ENCODE measurements at places on chromosomes 7 and 10. TPM values are rescaled to one million over a fixed set of nuclear protein-coding genes. Genes with fewer than 3 reads are reported as not detected.
A peak's percentile ranks its signal among the peaks of the same experiment; 100 is the strongest.

GRCh38 chr7:38021892-38022291 lies 101.5 kb downstream of the EPDR1 start:
- no peaks in the 10 kb centered on the region for H3K36me3 ChIP-seq
- no peak for DNase-seq
- H3K4me1 ChIP-seq = no peaks in the 10 kb centered on the region
- H3K27me3 ChIP-seq = no peaks in the 10 kb centered on the region
- H3K27ac ChIP-seq = no peak overlapping the region

- no peaks in the 10 kb centered on the region for H3K27me3 ChIP-seq
- H3K27ac ChIP-seq = no peak overlapping the region
- H3K4me1 ChIP-seq = no peaks in the 10 kb centered on the region
- no peak overlapping the region for H3K4me3 ChIP-seq
Measured at GRCh38 chr7:144709066-144709465, 126.8 kb downstream of the TPK1 start.

- no peaks in the 10 kb centered on the region for H3K27me3 ChIP-seq
- no peaks in the 10 kb centered on the region for H3K36me3 ChIP-seq
- H3K4me1 ChIP-seq = peaks cover 79% of the 10 kb centered on the region
- DNase-seq = no peak
- no peak overlapping the region for H3K27ac ChIP-seq
- H3K4me3 ChIP-seq = peak overlapping the region; percentile 22
Measured at GRCh38 chr7:20510573-20510900, 104.9 kb upstream of the ABCB5 start.

GRCh38 chr10:100912013-100912604 lies 654 bp upstream of the SLF2 start:
- H3K4me3 ChIP-seq = peak overlapping the region; percentile 88
- H3K27me3 ChIP-seq = no peaks in the 10 kb centered on the region
- H3K36me3 ChIP-seq = peaks cover 15% of the 10 kb centered on the region
- no peak for DNase-seq
- H3K27ac ChIP-seq = 0 out of 2 replicates have a peak overlapping the region, but pooled peaks have one; percentile 3
- H3K4me1 ChIP-seq = peaks cover 48% of the 10 kb centered on the region

GRCh38 chr7:33986451-33986850 lies 81.1 kb downstream of the BMPER start:
- no peak for DNase-seq
- H3K36me3 ChIP-seq = no peaks in the 10 kb centered on the region
- no peak overlapping the region for H3K4me3 ChIP-seq
- no peak overlapping the region for H3K27ac ChIP-seq
- H3K4me1 ChIP-seq = no peaks in the 10 kb centered on the region

The PRKG1 gene
- total RNA-seq = not detected

All from Karpas-422 (cell line).